ENCODE measurements at places on chromosomes 11 and 22.

DNA sequence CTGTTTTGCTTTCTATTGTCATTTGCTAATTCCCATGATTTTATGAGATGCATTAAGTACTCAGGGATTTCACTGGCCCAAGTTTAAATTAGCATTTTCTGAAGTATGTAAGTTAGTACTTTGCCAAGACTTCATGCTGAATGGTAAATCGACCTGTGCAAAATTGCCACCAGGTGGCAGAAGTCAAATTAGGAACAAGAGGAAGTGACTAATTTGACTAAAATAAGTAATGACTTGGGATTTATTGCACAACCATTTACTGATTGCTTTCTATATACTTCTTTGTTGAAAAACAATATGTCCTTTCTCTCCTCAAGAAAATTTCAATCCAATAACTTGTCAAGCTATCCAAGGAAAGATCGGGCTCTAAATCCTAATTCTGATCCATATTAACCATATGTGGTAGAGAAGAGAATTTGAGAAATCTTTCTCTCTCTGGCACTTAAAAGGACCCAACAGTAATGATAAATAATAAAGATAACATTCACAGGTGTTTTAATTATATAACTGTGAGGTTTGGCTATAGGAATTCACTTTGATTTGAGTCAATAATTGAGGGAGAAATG is 253.7 kb upstream of the CHORDC1 start:
- DNase-seq: peak; percentile 9

- DNase-seq: no peak
These were observed 351.1 kb downstream of the BUD13 start for GRCh38 chr11:116421529-116422185.

GRCh38 chr11:27339941-27340340 is 23.1 kb downstream of the CCDC34 start:
- no peak for DNase-seq

DNA sequence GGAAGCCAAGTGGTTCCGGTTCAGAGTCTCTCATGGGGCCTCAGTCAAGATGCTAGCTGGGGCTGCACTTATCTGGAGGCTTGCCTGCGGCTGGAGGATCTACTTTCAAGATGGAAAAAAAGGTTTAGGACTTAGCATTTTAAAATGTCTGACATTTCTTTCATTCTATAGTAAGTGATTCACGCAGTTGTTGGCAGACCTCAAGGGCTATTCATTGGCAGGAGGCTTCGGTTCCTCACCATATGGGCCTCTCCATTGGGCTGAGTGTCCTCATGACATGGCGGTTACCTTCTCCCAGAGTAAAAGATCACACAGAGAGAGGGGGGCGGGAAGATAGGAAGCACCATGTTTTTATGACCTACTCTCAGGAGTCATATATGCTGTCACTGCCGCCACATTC is 298.0 kb upstream of the PLET1 start:
- DNase-seq: no peak

DNA sequence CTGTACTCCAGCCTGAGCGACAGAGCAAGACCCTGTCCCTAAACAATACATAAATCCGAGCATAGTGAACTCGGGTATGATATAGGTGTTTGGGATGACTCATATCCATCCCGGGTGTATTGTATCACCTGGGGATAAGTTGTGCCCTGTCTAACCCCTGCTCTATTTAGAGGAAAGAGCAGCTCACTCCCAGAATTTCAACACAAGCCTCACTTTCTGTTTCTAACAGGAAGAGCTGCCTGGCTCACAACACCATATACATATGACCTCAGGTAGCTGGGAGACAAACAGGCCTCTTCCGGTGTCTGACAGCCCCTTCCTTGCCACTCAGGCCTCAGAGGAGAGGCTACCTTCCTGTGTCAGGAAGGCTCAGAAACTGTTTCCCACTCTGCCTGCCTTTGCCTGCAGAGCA is 9.9 kb upstream of the MICALL1 start:
- peak; percentile 16 for DNase-seq

DNA sequence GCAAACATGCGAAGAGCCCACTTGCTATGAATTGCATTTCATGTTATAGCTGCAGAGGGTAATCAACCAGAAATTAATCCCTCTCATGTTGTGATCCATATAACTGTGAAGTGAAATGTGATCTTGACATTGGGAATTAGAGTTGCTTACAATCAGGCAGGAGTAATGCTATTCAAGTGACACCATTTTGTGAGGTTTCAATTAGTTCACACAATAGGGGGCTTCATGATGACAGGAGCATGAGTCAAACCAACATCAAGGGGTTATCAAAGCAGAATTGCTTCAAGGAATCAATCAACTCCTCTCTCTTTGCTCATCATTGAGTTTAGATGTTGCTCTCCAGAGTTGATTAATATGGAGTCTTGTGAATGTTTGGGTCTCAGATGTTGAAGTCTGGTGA is 1585.2 kb upstream of the TENM4 start:
- no peak for DNase-seq

GRCh38 chr22:32531931-32532819 is 57.6 kb downstream of the FBXO7 start:
- DNase-seq: no peak

- DNase-seq: no peak
These were observed 324.5 kb downstream of the LRRC4C start for GRCh38 chr11:41134971-41135370.

- no peak for DNase-seq
These were observed 10.0 kb upstream of the PLET1 start for GRCh38 chr11:112270551-112271180.

DNA sequence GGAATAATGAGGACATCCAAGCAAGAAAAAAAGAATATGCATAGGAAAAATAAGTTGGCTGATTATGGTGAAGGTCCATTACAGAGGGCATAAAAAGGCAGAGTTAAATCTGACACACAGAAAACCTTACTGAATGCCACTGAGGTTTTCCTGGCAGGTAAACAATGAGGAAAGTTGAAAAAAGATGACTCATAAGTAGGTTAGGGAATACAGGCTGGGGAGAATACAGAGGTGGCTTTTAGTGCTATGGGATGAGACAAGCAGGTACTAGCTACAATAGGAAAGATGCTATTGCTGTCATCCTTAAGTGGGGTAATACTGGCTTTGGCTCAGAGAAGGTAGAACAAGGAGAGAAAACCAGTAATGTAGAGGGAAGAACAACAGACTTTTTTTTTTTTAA is 44.7 kb downstream of the CSTF3 start:
- DNase-seq: no peak

GRCh38 chr11:82634091-82634490 is 99.6 kb downstream of the FAM181B start:
- no peak for DNase-seq

- DNase-seq: no peak
These were observed 19.2 kb downstream of the PDGFB start for GRCh38 chr22:39225591-39225990.

GRCh38 chr11:108733479-108734116 is 68.7 kb downstream of the DDX10 start:
- DNase-seq: peak; percentile 34

GRCh38 chr22:21982338-21982965 is at the start of gene TOP3B:
Gene TOP3B (minus strand): TSS chr22:21982787. CDS start chr22:21975709, 7,078 bp downstream.
- DNase-seq: no peak

DNA sequence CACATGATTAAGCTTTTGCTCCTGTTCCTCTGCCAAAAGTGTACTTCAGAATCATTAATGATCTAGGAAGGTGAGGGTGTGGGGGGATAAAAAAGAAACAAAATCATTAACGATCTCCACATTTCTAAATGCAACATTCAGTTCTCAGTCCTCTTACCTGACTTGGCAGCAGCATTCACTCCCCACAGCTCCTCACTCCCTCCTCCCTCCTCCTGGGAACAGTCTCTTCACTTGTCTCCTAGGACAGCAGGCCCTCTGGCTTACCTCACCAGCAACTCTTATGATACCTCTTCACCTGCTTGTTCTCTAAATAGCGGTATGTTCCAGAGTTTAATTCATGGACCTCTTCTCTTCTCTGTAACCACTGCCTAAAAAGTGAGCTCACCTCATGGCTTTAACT is 56.5 kb upstream of the APOA1 start:
- no peak for DNase-seq

- no peak for DNase-seq
These were observed 2.3 kb downstream of the PICALM start for GRCh38 chr11:86066657-86067008.

- no peak for DNase-seq
These were observed 258.5 kb downstream of the FAM76B start for GRCh38 chr11:95531116-95531515.

DNA sequence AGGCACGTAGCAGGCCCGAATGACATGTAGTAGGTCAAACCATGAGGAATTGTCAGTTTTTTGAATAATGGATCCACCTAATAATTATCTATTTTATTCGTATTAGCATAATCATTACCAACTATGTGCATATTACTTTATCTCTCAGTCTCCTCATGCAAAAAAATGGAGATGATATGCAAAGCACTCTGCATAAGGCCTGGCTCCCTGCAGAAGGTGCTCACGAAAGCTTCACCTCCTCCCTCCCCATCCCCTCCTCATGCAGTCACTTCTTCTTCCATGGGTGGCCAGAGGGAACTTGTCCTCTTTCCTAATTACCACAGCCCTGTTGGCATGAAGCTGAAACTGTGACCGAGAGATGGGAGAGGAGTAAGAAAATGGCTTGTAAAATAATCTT is 20.8 kb upstream of the TSKU start:
- no peak for DNase-seq

- DNase-seq: no peak
These were observed 107.1 kb upstream of the CLPB start for GRCh38 chr11:72541257-72541974.

- DNase-seq: no peak
These were observed 25.0 kb downstream of the P2RY2 start for GRCh38 chr11:73243093-73243485.

DNA sequence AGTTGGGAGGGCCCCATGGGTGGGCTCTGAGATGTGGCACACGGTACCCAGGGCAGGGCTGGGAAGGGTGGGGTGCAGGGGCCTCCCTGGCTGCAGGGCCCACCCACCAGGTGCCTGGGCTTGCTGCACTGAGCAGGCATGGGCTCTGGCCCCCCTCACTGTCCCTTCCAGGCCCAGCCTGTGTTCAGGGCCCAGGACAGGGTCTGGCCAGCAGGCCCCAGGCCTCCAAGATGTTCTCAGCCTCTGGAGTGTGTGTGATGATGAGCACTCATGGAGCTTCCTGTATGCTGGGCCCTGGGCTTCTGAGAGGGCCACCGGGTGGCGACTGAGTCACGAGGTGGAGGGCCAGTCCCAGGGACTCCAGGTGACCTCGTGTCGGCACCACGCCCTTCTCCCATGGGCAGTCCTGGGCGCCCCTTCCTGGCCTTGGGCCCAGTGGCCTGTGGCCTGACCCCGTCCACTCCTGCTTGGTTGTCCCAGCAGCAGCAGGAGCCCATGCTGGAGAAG is 55.9 kb upstream of the CCDC188 start:
- no peak for DNase-seq

GRCh38 chr11:61626580-61627380 is 45.9 kb upstream of the SYT7 start:
- DNase-seq: no peak

DNA sequence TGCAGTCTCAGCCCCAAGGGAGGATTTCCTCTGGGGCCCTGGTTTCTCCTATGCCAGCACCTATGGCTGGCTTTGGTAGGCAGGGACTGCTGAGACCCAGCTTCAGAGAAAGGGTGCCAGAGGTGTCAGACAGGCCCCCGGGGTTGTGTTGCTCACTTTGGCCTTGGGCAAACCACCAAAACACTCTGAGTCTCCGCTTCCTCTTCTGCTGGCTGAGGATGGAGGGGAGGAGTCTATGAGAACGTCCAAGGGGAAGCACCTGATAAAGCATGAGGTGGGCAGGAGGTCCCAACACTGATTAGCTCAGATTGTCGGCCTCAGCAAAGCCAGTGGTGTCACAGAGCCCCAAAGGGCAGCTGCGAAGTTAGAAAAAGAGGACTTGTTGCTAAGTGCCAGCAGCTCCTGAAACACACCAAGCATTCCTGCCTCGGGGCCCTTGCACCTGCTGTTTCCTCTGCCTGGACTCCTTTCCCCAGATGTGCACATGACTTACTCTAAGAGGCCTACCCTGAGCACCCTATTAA is 10.5 kb downstream of the SMTNL1 start:
- DNase-seq: no peak

DNA sequence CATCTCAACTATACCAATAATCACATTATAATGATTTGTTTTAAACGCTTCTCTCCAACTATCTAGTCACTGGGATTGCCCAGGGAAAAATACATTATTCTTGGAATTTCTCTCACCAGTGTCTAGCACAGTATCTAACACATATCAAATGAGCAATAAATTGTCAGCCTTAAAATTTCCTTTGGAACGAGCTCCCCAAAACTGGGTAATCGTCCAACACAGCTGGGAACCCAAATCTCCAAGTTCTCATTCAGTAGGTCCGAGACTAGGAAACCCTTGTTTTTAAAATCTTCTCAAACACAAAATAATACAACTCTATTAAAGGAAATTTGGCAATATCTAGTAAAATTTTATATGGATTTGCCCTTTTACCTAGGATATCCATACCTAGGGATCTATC is 327.8 kb upstream of the ARHGAP42 start:
- DNase-seq: no peak

DNA sequence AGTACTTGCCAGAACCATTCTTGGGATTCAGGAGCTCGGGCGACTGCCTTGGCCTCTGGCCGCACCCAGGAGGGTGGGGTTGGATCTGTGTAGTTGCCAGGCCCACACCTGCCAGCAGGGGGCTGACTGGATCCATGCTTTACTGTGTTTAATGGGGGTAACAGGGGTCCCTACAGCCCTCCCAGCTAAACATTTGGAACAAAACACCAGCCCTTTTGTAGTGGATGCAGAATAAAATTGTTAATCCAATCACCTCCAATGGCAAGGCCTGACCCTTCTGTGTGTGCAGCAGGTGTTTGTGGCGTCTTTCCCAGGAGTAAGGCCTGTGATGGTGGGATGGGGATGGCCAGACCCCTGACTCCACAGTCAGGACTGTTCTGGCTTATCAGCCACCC is 22.5 kb downstream of the SUN2 start:
- no peak for DNase-seq

GRCh38 chr22:50603511-50604255 is 3.1 kb downstream of the MAPK8IP2 start:
- DNase-seq: no peak

GRCh38 chr22:26767351-26768155 is 110.2 kb downstream of the MIAT start:
- no peak for DNase-seq

GRCh38 chr22:42860968-42861367 is 3.9 kb upstream of the ARFGAP3 start:
- DNase-seq: no peak

GRCh38 chr11:69656536-69657455 is 15.8 kb downstream of the CCND1 start:
- no peak for DNase-seq

GRCh38 chr11:130525307-130525706 is 76.9 kb downstream of the ADAMTS15 start:
- no peak for DNase-seq
